NCI-H1105 (cell line): ENCODE measurements at places on chromosomes 7 and 10.

DNA sequence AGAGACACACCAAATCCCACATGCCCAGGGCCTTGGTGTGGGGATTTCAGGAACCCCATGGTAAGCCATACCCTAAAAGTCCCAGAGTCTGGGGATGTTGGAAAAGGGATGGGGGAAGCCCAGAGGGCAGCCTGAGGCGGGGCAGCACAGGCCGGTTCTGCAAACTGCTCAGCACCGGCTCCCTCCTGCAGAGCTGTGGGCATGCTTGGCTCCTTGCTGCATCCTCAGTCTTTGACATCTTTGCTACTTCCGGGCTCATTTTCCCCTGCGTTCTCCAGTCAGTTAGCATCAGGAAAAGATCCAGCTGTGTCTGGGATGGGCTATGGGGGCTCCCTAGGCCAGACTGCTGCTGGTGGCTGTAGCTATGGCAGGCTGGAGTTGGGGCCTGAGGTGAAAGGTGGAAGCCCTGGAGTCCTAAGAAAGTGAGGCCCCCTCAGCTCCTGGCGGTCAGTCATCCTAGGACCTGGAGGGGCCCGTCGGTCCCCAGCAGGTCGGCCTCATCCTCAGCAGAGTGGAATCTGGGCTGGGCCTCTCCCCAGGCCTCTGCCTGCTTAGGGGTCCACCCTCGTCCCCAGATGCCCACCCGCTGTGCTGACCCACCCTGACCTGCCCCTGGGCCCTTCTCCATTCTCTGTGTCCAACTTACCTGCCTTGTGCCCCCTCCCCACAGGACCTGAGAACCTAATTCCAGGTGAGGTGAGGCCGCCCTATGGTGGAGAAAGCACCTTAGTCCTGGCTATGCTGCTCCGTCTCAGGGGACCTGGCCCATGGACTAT, 9.3 kb downstream of the TBATA start:
- DNase-seq: no peak

DNA sequence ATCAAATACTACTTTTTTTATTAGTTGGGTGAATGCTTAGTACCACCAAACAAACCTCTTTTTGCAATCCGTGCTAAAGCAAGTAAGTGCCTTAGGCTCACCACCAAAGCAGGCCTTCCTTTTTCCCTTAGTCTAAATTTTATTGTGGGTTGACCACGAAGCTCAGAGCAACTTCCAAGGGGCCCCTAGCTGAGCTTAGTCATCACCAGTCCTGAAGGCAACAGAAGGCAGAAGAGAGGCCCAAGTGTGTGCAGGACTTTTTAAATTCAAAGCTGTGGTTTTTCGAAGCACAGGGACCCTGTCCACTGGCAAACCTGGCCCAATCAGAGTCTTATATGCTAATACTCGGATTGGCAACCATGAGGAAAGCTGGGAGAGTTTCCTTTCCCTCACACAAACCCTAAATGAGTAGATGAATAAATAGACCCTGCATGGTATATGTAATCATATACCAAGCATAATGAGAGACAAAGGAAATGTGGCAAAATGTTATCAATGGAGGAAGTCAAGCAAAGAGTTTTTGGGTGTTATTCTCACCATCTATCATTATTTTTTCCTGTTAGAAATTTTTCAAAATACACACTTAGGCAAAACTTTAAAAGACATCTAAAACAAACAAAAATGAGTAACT, 453.2 kb upstream of the GALNT17 start:
- no peak for DNase-seq

- no peak for DNase-seq
These were observed 12.5 kb upstream of the SRGN start for GRCh38 chr10:69075431-69075830.

DNA sequence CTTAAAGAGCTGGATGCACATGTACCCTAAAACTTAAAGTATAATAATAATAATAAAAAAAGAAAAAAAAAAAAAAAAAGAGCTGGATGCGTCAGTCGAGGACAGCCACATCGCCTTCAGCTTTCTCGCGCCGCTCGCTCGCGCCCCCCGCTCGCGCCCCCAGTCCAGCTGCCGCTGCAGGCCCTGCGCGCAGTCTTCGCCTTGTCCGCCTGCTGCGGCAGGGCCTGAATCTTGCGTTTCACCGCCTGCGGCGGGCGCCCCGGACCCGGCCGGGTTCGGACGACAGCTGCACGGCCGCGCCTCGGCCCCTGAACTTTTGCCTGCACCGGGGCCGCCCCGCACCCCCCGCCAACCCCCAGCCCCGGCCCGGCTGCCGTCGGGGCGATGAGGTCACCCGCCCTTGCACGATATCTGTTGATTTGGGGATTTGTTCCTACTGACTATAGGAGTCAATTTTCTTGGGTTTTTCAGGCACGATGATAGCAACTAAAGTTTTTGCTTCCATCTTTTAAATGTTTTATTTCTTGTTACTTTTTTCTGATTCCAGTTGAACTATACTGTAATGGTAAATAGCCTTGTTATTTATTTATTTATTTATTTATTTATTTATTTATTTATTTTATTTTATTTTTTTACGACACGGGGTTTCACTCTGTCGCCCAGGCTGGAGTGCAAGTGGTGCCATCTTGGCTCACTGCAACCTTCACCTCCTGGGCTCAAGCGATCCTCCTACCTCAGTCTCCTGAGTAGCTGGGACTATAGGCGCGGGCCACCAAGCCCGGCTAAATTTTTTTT, 33.5 kb upstream of the CPN1 start:
- no peak for DNase-seq

DNA sequence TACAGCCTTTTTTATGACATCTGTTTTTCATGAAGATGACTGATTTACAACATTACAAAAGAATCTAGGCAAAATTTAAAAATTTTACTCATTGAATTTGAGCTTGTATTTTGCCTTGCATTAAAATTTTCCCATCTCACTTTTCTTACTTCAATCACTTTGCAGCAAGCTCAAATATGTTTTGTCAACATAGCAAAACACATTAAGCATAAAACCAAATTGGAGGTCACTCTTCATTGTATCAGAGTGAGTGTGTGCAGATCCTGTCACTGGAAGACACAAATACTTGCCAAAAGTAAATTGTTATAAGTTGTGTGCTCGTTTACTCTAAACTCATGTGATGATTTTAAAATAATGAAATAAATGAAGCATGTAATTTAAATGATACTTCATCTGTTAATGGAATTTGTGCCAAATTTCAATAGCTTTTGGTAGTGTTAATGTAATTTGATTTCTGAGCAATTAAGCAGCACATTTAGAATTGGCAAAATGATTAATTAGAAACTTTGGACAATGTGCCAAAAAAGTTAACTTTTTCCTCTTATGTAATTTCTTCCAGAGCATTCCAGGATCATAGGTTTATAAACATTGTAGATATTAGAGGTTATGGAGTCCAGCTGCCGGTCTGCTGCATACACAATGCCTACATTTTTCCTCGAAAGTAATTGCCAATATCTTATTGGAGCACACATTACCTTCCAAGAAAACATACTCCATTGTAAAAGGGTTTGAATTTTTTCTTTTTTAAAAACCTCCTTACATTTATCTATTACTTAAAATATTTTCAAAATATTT, 1078.2 kb upstream of the LRRTM3 start:
- no peak for DNase-seq

DNA sequence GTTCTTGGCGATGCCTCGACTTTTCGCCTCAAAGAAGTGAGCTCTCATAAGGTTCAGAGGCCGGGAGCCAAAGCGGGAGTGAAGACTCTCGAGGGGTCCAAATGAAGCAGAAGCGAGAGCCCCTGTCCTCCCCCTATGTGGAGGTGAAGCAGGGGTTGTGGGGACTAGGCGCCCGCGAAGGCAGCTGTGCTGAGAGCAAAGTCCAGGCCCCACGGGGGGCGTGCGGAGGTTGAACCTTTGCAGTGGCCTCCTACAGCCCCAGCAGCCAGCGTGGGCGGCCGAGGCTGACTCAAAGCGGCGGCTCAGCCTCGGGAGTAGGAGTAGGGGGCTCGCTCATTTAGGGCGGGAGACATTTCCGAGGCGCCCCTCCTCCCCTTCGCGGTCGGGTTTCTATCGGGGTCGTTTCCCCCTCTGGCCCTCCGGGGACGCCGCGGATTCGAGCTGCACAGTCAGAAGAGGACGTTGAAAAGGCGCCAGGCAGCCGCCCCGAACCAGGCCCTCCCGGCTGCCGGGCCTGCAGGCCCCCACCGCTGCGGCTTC, 553 bp upstream of the ADD3 start:
- no peak for DNase-seq

DNA sequence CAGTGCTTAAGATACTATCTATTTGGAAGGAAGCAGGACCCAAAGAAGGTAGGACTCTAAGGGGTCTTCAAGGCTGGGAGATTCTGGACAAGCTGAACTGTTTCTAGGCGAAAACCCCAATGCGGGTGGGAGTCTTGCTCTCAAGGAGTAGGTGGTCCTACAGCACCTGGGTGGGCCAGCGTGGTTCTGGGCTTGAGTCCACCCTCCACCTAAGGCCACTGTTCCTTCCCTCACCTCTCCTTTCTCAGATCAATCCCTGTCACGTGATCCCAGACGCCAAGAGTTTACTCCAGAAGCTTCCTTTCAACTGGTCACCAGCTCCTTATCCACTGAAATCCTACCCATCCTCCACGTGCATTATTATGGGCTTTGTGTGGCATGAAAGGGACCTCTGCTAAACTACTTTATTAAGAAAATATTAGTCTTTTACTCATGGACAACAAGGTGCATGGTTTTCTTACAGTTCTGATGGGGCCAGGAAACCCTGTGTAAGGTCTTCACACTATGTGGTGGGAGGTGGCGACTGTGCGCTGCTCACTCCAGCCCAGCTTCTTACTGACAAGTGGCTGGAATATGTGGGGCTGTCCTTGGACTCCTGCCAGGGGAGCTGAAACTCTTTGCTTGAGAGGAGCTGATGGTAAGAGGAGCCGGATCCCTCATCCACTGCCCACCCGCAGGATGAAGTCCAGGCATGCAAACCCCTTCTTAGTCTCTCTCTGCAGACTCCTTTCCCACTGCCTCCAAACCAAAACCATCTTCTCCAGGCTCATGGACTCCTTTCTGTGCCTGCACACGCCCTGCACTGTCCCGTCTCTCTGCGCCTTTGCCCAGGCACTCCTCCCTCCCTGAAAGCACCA, 1.6 kb downstream of the ZNF746 start:
- peak; percentile 77 for DNase-seq

- DNase-seq: peak; percentile 31
These were observed 594 bp upstream of the RP9 start for GRCh38 chr7:33109758-33110238.

GRCh38 chr7:102944241-102944640, 31.4 kb downstream of the LRRC17 start:
- no peak for DNase-seq

GRCh38 chr7:3134745-3135144, 91.1 kb upstream of the CARD11 start:
- no peak for DNase-seq

DNA sequence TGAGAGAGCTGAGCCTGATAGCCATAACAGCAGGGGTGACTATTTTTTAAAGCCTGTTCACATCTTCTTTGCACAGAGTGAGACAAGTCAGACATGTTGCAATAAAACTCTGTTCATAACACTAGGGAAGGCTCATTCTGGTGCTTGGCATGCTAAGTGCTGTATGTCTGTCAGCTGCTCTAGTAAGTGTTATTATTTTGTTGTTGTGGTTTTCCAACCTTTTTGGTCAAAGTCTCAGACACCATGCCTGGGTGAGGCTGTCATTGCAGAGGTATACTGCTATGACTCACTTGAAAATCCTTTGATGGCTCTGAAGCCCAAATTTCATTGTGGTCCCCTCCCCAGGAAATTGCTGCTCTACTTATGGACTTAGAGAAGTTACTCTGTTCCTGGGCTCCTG, 129.7 kb downstream of the ADRA2A start:
- no peak for DNase-seq

- DNase-seq: no peak
These were observed 92.0 kb downstream of the SVIL start for GRCh38 chr10:29542723-29543122.

DNA sequence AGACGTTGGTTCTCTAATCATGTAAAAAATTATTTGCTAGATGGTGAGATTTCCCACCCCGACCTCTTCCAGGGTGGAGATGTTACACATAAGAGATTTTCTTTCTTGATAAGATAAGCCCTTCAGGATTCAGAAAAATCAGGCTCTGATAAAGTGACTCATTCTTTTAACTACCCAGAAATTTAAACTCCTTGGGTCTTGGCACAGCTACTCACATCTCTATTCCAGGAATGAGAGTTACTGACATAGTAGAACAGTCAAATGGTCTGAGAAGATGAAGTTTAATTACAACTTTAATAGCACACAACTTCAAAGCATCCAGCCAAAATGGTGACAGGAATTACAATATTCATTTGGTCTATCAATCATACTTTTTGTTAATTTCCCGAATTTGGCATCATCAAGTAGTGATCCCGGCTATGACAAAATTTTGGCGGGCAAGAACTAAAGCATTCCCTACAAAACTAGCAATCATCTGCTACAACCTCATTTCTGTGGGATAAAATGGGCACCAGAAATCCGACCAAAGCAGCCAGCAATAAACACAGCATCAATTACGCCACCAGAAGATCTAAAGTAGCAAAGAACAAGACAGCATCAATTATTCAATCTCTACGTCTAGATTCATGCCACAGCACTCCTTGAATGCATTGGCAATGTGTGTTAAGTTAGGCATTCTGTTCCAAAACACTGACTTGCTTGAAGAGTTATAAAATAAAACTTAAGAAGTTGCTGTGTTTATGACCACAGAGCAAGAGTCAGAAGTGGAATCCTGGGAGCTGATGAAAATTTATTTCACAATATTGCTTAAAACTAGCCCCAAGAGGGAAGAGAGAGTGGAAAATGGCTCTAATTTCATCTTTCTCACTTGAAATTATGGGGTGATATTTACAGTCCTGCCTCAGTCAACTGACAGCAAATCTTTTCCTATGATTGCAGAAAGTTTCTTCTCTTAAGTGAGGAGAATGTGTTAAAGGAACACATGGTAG, 565.7 kb upstream of the ANKRD30A start:
- DNase-seq: no peak

GRCh38 chr10:79105150-79105739, 36.5 kb downstream of the ZMIZ1 start:
- no peak for DNase-seq

GRCh38 chr7:157710396-157710795, 373.6 kb downstream of the DNAJB6 start:
- no peak for DNase-seq

GRCh38 chr10:21497177-21497807, 28.2 kb downstream of the SKIDA1 start:
- peak; percentile 67 for DNase-seq

DNA sequence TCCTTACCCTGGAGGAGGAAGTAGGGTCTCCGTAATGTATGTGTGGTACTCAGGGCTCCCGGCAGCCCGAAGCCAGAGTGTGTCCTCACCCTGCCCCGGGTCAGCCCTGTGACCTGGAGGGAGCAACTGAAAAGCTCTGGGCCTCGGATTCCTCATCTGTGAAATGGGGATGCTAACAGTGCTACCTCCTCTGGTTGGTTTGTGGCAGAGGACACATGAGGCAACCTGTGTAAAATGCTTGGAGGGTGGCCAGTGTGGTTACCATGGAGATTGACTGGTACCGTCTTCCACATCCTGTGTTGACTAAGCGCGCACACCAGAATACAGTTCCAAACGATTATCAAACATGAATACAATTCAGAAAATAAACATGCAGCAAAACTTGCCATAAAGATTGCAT, 163.8 kb upstream of the KLF6 start:
- no peak for DNase-seq

- DNase-seq: no peak
These were observed 38.2 kb upstream of the PFKFB3 start for GRCh38 chr10:6164271-6165095.
